ENCODE measurements at places on chromosomes 6 and 20.

GRCh38 chr20:63022501-63022900, 15.7 kb upstream of the BHLHE23 start:
- no peak for DNase-seq

DNA sequence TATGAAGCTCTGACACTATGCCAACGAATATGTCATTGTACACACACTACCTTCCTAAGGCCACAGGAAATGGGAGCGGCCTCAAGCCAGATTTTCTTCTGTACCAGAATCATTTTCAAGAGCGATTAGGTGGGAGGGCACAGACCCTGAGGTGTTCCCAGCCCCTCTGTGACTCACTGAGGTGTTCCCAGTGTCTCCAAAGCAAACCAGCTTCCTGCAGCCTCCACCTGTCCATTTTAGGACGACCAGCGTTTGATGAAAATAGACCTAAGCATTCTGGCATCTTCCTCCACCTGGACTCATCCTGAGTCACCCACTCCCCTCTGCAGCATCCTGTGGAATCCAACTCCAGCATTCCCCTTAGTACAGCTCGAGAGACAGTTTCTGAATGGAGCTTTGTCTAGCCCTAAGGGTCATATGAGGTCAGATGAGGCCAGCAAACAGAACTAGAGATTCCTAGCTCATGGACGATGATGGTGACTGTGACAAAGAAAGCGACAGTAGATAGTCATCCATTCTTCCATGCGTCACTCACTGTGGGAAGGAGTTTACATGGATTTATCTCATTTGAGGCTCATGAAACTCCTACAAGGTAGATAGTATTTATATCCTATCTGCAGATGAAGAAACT, 203.4 kb downstream of the PTPRT start:
- no peak for DNase-seq

- DNase-seq, result no peak
Measured at GRCh38 chr20:21208999-21209398, 83.1 kb downstream of the KIZ start.

GRCh38 chr6:148943451-148943850, 196.6 kb downstream of the UST start:
- no peak for DNase-seq

GRCh38 chr20:33400812-33401183, 521 bp downstream of the CDK5RAP1 start:
- no peak for DNase-seq

- no peak for DNase-seq
Measured at GRCh38 chr6:13872681-13873080, 52.1 kb upstream of the RNF182 start.

- DNase-seq, result peak; percentile 65
Measured at GRCh38 chr6:3159805-3160781, 2.7 kb upstream of the TUBB2A start.

All from stimulated activated CD8-positive, alpha-beta memory T cell treated with anti-CD3 and anti-CD28 coated beads, Interleukin-7, amount 100 ng/mL, for 4 hours (primary cell).